Adipose tissue (tissue), 3 donors: ENCODE measurements at places on chromosomes 12 and 14. TPM values are rescaled to one million over a fixed set of nuclear protein-coding genes. Genes with fewer than 3 reads are reported as not detected.

SERPINA5 gene
- polyA plus RNA-seq: 1.1 TPM

KRT74 gene
- not detected for polyA plus RNA-seq

RAD9B gene
- 0.56 TPM for polyA plus RNA-seq

TEDC1 gene
- 6.6 TPM for polyA plus RNA-seq

CD163L1 gene
- polyA plus RNA-seq: 1.8 TPM
